Endodermal cell (in vitro differentiated cells): ENCODE measurements at places on chromosomes 6 and 20. TPM values are rescaled to one million over a fixed set of nuclear protein-coding genes. Genes with fewer than 3 reads are reported as not detected.

The HLA-DRB5 gene
- total RNA-seq, result 0.92 and 1.5 TPM in 2 replicates

The OPN5 gene
- total RNA-seq, result not detected in 2 replicates

The CST11 gene
- total RNA-seq, result not detected in 2 replicates

The ZBTB2 gene
- total RNA-seq, result 15.2 and 17.4 TPM in 2 replicates

The LY6G6C gene
- 0.29 and 0.90 TPM in 2 replicates for total RNA-seq

The CNR1 gene
- 4.4 to 14.5 TPM (median 14.3 TPM) in 3 replicates for total RNA-seq

The PSORS1C2 gene
- 0.20 TPM in 1 of 2 replicates, not detected in the other for total RNA-seq

The CEP85L gene
- 8.1 to 10.2 TPM (median 8.8 TPM) in 3 replicates for total RNA-seq

The PTGIS gene
- 20.9 to 24.3 TPM (median 22.5 TPM) in 3 replicates for total RNA-seq

The NXT1 gene
- 16.8 TPM in 2 replicates for total RNA-seq

DNA sequence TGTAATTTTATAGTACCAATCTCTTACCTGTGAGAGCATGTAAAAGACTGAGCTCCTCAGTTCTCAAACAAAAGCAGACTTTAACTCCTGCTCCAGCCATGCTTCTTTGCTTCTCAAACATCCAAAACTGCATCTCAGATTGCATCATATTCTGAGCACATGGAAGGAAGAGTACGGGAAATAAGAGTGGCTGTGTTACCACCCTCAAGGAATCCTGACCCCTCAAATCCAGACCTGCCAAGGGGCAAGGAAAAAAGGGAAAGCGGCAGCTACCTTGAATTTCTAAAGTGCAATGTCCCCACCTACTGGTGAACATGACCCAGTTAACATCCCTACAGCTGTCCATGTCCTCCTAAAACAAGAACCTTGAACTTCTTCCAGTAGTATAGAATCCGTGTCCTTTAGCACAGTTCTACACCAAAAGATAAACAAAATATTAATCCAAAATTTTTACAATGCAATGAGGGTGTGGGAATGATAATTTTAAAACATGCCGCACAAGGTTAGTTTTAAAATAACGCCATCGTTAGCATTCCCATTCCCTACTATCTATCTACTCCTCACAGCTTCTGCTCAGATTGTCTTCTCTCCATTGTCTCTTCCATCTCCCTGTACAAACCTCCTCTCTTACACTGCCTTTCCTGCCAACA lies 34.1 kb upstream of the HLA-DQB1 start:
- no peaks in the 10 kb centered on the region for H3K27me3 ChIP-seq
- no peaks in the 10 kb centered on the region for H3K36me3 ChIP-seq
- H3K4me3 ChIP-seq, result no peak overlapping the region
- H3K4me1 ChIP-seq, result no peaks in the 10 kb centered on the region

DNA sequence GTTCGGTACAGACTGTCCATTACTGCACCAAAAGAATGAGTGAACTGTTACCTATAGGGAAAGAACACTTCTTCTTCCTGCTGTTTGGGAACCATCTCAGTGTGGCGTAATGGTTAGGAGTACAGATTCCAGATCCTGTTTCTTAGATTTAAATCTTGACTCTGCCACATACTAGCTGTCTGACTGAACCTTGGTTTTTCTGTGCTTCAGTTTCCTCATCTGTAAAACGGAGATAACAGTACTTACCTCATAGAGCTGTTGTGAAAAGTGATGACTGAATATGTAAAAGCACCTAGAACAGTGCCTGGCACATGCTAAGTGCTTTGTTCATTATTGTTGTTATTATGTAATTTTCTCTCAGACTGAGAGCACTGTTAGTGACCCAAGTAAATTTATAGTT lies 39.8 kb downstream of the STX11 start:
- no peaks in the 10 kb centered on the region for H3K27me3 ChIP-seq
- no peak overlapping the region for H3K27ac ChIP-seq
- no peak for DNase-seq
- no peak overlapping the region for H3K4me3 ChIP-seq

DNA sequence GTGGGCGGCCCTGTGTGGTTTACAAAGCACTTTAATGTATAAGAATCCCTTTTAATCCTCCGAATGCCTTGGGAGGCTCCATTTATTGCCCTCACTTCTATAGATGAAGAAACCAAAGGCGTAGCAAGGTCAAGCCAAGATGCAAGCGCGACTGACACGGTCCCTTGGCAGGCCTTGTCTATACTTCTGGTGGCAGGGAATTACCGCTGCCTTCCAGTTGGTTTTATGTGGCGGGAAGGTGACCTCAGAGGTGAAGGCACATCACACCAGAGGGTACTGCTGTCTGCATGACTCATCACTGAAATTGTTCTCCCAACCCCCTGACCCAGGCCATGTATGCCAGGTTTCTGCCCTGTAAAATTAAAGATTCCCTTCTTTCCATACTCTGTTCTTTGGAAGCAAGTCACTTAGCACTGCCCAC lies 36.1 kb upstream of the NAA20 start:
- H3K27me3 ChIP-seq, result no peaks in the 10 kb centered on the region
- no peaks in the 10 kb centered on the region for H3K36me3 ChIP-seq

DNA sequence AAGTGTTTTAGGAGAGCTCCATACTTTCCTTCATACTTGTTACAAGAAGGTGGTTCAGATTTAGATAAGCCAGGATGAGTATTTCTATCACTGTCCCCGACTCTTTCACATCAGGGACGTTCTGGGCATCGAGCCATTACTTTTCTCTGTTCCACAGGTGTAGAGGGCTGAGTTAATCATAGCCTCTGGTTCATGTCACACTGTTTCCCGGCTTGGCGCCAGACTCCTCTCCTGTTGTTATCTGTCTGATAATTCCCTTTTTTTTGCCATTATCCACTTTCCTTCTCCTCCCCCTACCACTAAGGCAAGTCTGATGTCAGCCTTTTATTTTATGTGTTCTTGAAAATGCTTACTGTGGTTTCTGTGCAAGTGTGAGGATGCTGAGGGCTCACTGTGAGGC lies 593.4 kb downstream of the UTRN start:
- H3K27me3 ChIP-seq, result no peaks in the 10 kb centered on the region
- DNase-seq, result no peak
- peaks cover 3% of the 10 kb centered on the region for H3K4me1 ChIP-seq
- no peak overlapping the region for H3K27ac ChIP-seq
- no peak overlapping the region for H3K4me3 ChIP-seq

GRCh38 chr20:20956513-20956931 lies 149.6 kb downstream of the LINC00237 start:
- H3K4me3 ChIP-seq, result no peak overlapping the region
- H3K27me3 ChIP-seq, result no peaks in the 10 kb centered on the region
- H3K36me3 ChIP-seq, result no peaks in the 10 kb centered on the region

DNA sequence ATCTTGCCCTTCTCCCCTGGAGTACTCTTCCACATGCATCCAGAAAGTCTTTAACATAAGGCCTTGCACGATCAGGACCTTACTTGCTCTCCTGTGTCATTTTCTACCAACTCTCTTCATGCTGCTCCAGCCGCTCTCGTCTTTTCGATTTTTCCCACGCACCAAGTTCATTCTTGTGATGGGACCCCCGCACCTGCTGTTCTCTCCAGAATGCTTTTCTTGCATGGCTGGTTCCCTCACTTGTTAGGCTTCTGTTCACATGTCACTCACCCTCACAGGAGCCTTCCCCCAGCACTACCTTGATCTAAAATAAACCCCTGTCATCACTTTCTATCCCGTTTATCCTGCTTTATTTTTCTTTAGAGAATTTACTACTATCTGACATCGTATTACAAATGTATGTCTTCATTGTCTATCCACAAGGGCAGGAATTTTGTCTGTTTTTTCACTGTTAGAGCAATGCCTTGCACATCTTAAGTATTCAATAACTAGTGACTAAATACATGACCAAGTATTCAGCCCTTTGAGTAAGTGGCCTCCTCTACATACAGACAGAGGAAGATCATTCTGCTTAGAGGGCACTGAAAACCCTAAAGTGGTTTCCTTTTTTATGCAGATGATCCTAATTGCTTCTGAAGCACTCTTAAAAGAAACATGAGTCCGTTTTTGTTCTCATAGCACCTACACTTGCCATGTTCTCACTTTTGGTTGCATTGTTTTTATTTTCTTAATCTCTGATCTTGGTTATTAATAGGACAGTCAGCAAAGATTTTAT lies 166.9 kb downstream of the SLC16A10 start:
- H3K27me3 ChIP-seq, result no peaks in the 10 kb centered on the region
- no peak overlapping the region for H3K27ac ChIP-seq
- no peaks in the 10 kb centered on the region for H3K36me3 ChIP-seq
- DNase-seq, result peak; percentile 57
- no peak overlapping the region for H3K4me3 ChIP-seq

- H3K4me3 ChIP-seq, result no peak overlapping the region
- no peak overlapping the region for H3K27ac ChIP-seq
- peaks cover 12% of the 10 kb centered on the region for H3K36me3 ChIP-seq
- no peak for DNase-seq
Observed at GRCh38 chr6:138331444-138331843, 46.3 kb upstream of the SMIM28 start.

GRCh38 chr20:50260479-50261221 lies 70.0 kb downstream of the CEBPB start:
- no peak overlapping the region for H3K4me3 ChIP-seq
- H3K4me1 ChIP-seq, result no peaks in the 10 kb centered on the region

DNA sequence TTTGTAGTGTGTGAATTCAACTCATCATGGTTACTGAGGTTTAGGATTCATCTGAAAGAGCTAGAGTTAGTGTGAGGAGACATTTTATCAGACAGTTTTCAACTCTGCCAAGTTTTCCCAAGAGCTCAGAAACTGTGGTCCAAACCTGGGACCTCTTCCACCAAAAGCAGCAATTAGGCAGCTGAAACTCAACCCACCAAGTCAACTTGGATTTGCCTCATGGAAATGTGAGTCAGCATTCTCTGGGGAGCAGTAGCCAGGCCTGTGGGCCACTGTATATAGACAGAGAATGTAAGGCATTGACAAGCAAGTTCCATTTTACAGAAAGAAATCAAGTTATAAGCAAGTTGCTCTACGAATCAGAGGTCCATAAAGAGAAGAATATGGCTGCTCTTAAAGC lies 178.8 kb upstream of the HDDC2 start:
- no peak overlapping the region for H3K27ac ChIP-seq
- no peaks in the 10 kb centered on the region for H3K36me3 ChIP-seq
- no peak overlapping the region for H3K4me3 ChIP-seq
- DNase-seq, result no peak
- no peaks in the 10 kb centered on the region for H3K27me3 ChIP-seq

DNA sequence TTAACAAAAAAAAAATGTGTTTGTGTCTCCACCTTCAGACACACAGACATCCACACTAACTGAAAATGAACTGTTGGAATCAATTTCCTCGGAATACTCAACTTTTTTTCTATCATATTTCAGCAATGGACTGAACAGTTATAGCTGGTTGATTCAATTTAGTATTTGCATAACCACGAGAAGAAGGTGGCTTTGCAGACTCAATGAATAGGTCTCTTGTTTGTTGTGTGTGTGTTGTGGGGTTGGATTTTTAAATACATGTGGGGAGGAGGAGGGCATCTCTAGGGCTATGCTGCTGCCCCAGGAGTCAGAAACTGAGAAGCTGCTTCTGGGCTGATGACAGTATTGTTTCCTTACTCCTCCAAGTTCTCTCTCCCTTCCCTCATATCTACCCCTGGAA lies 28.7 kb downstream of the TFAP2A start:
- DNase-seq, result no peak
- H3K4me3 ChIP-seq, result no peak overlapping the region
- peaks cover 100% of the 10 kb centered on the region for H3K27me3 ChIP-seq

- peaks cover 20% of the 10 kb centered on the region for H3K27me3 ChIP-seq
- no peak for DNase-seq
- H3K36me3 ChIP-seq, result no peaks in the 10 kb centered on the region
- no peak overlapping the region for H3K27ac ChIP-seq
Observed at GRCh38 chr20:2507875-2508630, 662 bp downstream of the ZNF343 start.

GRCh38 chr6:20313960-20314530 lies 87.6 kb upstream of the E2F3 start:
- peaks cover 9% of the 10 kb centered on the region for H3K4me1 ChIP-seq
- DNase-seq, result no peak
- H3K36me3 ChIP-seq, result no peaks in the 10 kb centered on the region

DNA sequence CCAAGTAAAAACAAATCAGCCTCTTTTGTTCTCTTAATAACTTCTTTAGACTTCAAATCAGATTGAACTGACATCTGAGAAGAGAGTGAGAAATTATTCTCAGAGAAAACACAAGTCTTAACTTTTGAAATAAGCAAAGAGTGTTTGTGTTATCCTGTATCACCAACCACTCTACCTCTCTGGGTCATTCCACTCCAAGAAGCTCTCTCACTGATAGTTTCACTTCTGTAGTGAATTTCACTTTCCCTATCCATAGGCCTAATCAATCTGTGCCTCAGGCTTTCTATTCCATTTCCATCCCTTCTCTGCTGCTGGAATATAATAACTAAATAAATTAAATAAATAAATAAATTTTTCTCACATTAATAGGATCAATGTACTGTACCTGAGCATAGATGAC lies 235.0 kb downstream of the HTR1B start:
- no peak for DNase-seq
- H3K4me3 ChIP-seq, result no peak overlapping the region
- no peak overlapping the region for H3K27ac ChIP-seq

DNA sequence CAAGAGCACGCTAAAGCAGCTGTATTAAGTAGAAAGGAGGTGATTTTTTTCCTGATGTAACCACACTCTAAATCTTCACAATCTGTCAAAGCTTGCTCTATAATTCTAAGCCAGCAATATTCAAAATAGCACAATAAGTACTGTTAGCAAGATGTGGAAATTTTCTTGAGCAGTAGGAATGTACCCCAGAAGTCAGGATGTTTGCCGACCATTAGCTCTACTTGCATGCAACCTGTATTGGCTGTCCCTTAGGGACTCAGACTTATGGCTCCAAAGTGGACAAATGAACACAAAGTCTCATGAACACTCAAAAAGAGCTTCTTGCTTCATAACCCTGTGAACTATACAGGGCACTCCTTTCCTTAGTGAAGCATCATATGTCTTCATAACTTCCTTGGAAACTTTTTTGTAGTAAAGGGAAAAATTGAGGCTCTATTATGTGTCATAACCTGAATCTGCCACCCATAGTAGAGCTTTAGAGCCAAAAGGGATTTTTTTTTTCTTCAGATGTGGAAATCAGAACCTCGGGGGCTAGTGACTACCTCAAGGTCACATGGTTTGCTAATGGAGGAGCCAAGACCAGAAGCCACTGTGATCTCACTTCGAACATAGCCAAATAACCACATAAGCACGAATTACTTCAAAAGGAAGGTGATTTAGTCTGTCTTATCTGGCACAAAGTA lies 54.5 kb downstream of the ADGRG6 start:
- H3K27me3 ChIP-seq, result no peaks in the 10 kb centered on the region
- no peak overlapping the region for H3K27ac ChIP-seq
- DNase-seq, result no peak
- H3K36me3 ChIP-seq, result no peaks in the 10 kb centered on the region
